ENCODE measurements at places on chromosomes 3 and 15.
A peak's percentile ranks its signal among the peaks of the same experiment; 100 is the strongest.

- DNase-seq = no peak
These were observed 469.7 kb downstream of the PDCD6IP start for GRCh38 chr3:34268032-34268709.

GRCh38 chr3:123096731-123097130 is 29.9 kb downstream of the PDIA5 start:
- DNase-seq = peak; percentile 63

DNA sequence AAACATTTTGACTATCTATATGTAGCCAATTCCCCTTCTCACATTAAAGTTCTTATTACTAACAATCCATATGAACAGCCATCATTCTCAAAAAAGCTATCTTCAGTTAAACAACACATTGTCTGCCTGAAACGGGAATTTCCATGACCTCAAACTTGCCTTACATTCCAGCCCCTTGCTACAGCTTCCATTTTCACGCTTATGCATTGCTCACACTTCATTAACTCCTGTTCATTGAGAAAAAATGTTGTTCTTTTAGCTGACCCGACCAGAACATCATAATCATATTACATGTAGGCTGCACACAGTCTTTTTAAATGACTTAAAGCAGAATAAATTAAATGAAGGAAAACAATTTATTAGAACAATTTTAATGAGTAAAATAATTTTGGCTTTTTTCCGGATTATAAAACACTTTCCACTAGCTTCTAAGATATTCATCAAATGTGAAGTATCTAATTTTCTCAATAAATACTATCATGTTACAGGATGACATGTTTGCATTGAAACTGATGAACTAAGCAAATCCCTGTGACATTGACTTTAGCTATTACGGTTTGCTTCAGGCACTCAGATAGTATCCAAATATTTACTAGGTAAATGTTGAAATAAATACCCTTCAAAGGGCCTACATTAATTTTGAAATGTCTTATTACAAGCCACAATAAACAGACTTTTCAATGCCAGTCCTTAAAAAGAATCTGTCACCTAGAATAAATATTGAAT is 49.9 kb downstream of the P3H2 start:
- DNase-seq = no peak

DNA sequence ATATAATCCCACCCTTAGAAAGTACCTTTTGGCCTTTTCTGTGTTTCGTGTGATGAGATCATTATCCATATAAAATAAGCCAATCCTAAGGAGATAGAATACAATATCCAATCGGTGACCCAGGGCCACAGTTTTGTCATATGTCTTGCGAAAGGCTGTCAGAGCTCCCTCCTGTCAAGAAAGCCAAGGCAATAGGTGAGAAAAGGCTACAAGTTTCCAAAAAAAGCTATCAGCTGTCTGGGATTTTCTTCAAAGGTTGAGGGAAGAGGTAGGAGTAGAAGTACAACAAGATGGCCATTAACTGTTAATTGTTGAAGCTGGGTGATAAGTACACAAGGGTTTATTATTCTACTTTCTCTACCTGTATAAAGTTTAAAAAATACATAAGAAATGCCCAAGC is 4.0 kb downstream of the PSMD6 start:
- DNase-seq = no peak

DNA sequence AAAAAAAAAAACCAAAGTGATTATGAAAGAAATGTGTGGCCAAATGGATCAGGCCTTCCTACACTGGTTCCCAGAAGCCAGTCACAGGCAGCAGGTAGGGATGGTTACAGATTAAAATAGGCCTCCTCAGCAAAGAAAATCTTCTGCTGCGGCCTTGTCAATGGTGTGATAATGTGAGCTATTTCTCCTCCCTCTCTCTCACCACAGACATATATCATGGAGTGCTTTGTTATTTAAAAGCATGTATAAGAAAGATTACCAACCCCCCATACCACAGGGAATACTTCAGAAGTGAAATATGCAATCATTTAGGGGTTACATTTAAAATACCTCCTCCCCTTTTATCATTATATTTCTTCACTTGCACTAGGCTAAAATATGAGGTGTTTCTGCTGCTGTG is 32.2 kb upstream of the LRTM1 start:
- DNase-seq = no peak

- no peak for DNase-seq
These were observed 315.0 kb upstream of the NR2E3 start for GRCh38 chr15:71495398-71495780.

DNA sequence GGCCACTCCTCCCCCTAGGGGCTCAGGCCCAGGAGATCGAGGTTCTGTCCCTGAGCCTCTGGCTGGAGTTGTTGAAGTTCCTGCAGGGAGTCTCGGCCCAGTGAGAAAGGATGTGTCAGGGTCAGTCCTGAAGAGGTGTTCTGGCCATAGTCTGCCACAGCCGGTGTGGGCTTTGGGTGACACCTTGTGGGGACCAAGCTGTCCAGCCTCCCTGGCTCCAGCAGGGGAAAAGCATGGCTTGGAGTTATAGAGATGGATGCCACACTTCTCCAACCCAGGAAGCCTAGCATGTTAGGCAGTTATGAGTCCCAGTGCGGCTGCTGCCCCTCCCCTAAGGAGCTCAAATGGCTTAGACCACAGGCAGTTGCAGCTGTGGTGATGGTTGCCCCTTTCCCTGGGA is 945.6 kb upstream of the GBE1 start:
- DNase-seq = no peak

DNA sequence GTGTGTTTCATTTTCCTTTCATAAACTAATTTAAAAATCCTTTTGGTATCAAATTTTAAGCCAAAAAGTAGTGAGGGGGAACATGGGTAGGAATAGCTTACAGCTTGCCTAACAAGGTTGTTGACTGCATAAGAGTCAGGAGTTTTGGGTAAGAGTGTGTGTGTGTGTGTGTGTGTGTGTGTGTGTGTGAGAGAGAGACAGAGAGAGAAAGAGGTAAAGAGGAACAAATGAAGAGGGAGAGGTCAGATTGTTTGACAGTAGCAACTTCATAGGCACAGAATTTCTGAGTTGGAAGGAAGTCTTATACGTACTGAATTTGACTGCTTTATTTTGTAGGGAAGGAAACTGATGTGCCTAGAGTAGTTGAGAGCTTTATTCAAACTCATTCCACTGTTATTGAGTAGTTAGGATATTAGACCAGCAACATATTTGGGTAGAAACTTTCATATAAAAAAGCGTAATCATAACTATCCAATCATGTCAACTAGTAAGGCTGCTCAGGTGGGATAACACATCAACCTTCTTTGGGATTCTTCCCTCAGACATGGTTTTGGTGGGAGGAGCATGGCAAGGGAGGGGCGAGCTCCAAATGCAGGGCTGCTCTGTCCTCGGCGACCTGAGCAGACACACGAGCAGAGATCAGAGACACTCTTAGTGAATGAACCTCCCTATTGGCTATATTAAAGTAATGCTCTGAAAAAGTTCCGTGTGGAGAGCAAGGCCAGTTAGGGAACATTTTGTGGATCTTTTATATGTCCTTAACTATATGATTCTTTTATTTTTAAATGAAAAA is 86.4 kb downstream of the LPP start:
- DNase-seq = no peak

DNA sequence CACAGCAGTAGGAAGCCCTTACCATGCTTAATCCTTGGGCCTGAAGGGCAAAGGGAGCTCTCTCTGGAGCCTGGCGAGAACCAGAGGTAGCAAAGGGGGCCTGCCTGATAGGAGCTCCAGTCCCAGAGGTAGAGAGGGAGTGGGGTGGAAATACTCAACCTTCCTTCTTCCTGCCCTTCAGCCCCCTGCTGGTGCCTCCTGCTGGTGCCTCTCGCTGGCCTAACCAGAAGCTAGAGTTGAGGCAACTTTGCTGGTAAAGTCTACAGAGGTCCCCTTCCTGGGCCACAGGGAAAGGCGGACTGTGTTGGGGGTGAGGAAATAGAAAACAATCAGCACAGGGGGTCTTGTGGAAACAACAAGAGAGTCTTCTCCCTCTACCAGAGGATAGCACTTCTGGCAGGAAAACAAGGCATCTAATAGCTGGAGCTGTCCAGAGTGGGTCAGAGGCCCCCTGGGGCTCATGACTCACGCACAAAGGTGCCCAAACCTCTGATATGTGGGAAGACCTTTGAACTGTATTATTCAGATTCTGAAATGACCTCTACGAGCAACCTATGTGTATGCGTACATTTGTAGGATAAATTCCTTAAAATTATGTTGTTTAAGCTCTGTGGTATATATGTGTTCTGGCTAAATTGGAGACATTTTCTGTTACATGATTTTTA is 133.9 kb downstream of the LRRC28 start:
- DNase-seq = no peak

GRCh38 chr3:17678116-17678741 is 64.2 kb downstream of the TBC1D5 start:
- no peak for DNase-seq

DNA sequence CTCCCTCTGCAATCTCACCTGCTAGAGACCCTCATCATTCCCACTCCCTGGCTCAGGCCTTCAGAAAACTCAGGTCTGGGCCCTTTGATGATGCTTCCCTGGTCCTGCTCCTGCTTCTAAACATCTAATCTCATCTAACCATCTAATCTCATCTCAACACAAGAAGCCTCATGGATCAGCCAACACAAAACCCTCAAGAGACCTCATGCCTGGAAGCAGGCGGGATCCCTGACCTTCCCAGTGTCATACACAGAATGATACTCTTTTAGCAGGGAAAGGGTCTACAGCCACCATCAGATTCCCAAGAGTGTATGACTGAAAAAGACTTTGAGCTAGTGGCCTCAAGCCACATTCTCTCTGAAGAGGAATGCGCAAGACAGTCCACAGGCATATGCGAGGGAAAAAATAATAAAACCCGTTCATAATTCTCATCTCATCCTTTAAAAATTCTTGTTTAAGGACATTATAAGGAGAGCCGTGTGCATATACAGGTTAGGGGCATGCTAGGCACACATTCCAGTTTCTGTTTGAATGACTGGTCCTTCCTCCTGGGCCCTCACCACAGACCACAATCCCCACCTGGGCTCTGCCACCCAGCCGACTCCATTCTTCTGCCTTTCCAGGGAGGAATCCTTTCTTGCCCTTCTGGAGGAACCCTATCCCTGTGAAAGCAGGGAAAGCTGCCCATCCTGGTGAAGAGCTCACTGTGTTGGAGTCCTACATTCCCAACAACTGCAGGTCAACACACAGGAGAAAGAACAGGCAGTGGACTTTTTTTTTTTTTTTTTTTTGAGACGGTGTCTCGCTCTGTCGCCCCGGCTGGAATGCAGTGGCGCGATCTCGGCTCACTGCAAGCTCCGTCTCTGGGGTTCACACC is 2.2 kb downstream of the ZXDC start:
- no peak for DNase-seq

- DNase-seq = no peak
These were observed 7.7 kb downstream of the PLD1 start for GRCh38 chr3:171802590-171802956.

DNA sequence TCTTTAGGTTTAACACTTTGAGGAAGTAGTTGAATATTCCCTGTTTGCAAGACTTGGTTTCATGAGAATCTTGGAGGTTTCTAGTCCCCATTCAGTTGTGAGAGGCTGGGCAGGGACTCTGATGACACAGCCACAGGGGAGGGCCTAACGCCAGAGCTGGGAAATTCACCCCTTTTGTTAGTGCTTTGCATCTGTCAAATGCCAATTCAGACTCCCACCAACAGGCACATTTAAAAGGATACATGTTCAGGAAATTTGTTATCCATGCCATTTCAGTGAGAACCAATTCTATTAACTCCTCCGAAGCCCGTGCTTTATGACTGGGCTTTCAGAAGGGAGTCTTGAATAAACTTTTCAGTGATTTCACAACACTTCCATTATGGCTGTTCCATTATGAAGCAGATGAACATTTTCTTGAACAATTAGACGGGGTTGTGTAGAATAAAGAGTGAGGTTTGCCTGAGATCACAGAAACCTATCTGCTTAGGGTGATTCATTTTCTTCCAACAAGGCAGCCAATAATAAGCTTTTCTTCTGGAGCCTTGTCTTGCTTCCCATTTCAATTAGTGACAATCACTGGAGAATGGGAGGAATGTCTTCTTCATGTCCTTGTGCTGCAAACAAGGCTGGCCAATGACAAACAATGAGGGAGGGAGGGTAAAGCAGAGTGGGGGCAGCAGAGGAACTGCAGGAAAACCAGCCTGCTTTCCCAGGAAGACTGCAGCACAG is 90.6 kb downstream of the SOX14 start:
- DNase-seq = no peak

- DNase-seq = no peak
These were observed 323.7 kb upstream of the AGTR1 start for GRCh38 chr3:148373961-148374360.

GRCh38 chr3:131735116-131735515 is 232.3 kb upstream of the MRPL3 start:
- DNase-seq = no peak

DNA sequence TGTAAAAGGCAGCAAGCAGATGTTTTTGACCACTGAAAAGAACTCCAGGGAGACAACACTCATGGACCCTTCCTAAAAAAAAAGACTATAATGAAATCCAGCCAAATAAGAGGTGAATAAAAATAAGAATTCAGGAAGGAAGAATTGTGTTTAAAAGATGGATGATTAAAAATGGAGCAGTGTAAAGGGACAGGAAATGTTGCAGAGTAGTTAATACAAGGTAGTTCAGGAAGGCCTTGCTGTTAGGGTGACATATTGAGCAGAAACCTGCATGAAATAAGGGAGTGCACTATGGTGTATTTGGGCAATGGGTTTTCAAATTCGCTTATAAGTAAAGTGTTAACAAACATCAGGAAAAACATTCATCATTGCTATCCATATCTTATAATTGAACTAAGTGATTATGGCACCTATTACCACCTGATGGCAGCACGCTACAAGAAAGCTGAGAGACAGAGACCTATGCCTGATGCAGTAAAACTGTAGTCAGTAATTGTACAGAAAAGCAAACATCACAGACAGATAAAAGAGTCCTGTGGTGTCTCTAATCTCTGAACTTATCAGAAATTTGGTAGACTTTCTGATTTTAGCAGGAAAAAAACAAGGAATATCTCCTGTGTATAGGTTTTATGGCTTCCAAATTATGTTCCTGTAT is 5.8 kb upstream of the DBR1 start:
- DNase-seq = no peak

DNA sequence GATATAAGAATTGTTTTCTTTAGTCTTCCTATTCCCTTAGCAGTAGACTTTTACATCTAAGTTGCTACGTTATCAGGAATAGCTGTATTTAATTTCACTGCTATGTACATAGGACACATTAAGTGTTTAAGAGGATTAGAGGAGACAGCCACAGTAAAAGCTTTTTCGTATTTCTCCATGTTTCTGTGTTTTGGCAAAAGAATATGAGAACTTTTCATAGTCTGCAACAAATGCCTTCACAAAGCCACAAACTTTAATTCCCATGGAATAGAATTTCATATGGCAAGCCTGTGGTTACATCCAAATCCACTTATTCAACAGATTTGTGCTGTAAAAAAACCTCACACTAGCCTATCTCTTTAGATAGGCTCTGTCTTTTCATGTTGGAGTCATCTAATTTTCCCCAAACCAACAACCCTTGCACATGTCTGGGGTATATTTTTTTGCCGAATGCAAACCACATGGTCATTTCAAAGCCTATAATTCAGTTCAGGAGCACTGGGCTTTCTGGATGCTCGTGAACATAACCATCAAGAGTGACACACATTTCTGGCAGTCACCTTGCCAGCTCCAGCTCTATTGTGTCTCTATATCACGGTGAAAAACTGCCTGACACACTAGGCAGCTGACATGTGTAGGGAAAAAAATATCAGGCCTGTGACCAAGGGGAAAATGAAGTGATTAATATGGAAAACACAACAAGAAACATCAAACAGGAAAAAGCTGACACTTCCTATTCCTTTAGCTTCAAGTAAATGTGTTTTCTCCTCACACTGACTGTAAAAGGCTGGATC is 19.2 kb downstream of the PLD1 start:
- DNase-seq = no peak
